SHP77 treated with DMSO at 0.1 percent for 48 hours (cell line): ENCODE measurements at places on chromosomes 2 and 18.

- no peak for DNase-seq
Observed at GRCh38 chr2:137846993-137847392, 117.3 kb upstream of the HNMT start.

GRCh38 chr18:74194691-74195090 is 46.4 kb downstream of the TIMM21 start:
- no peak for DNase-seq

DNA sequence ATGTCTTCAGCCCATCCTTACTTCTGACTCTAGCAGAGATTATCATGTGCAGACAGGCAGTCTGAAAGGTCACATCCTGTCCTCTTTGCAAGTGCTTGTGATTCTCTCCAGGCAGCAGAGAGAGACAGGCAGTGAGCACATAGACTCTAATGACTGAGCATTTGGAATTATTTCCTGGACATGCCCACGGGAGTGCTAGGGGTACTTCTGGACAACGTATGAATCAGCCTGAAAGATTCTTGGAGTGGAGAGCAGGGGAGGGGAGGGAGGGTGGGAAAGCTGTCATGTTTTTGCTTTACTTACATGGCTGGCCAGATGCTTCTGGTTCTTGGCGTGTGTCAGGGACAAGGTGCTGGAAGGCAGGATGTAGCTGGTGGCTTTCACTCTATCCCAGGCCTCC is 150.6 kb downstream of the RIF1 start:
- no peak for DNase-seq

- DNase-seq, result no peak
Observed at GRCh38 chr2:217667512-217667911, 335.3 kb downstream of the TNS1 start.

GRCh38 chr18:68262690-68263294 is 452.1 kb downstream of the TMX3 start:
- no peak for DNase-seq
